ENCODE measurements at places on chromosomes 7 and 10.

DNA sequence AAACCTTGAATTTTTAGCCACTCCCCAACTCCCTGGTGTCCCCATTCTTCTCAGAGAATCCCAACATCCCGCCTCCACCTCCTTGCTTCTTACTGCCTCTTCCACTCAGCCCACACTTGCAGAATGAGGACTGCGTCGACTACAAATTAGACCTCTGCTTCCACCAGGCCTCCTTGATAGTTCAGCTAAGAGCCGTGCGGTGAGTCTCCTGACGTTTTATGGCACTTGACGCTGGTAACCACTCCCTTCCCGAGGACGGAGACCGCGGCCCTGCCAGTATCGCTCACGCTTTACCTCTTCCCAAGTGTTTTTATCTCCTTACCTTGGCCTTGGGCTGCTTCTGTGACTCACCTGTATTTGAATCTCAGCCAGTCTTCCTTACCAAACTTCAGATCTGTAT lies 31.1 kb downstream of the RBM17 start:
- no peak for DNase-seq

DNA sequence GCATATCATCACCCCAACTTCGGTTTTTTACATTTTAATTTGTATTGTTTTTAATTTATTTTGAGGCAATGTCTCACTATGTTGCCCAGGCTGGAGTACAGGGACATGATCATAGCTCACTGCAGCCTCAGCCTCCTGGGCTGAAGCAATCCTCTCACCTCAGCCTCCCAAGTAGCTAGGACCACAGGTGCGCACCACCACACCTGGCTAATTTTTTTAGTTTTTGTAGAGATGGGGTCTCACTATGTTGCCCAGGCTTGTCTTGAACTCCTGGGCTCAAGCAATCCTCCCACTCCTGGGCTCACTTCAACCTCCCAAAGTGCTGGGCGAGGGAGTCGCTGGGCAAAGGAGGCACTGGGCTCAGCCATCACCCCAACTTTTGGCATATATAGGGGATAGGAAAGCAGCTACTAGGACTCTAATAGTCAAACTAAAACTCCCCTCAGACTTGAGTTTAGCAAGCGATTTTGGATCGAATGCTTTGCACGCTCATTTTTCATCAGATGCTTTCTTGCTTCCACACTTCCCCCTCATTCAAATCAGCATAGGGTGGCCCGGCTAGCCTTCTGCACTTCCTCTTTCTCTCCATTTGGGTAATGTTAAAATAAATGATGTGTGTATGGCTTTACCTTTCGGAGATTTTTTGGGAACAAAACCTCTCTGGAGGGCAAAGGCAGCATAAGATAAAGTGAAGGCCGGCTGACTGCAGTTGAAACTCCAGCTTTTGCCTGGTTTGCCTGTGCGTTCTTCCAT lies 20.8 kb upstream of the NMT2 start:
- no peak for DNase-seq

DNA sequence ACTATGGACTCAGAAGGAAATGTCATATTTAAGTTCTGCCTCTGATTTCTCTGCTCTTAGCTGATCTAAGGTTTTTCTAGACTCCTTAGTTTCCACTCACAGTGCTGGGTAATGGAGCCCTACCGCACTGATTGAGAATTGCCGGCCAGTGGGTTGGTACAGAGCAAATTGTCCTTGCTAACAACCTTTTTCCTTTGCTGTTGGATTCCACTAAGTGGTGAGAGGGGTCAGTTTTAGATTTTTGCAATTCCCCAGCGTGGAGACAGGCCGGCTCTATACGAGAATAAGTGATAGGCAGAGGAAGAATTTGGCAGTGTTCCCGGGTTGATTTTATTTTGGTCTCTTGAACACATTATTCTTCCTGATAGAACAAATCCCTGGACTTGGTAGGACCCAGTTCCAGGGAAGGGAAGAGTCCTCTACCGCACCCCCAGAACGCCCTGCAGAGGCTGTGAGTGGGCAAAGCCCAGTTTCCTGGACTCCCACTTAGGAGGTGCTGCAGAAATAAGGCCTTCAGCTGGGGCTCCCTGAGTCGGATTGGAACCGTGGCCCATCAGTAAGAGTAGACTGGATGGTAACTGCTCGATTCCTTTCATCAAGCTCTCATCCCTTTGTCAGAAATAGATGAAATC lies 3.0 kb upstream of the NRP1 start:
- no peak for DNase-seq

GRCh38 chr10:391305-391704 lies 256.1 kb downstream of the ZMYND11 start:
- DNase-seq, result no peak

GRCh38 chr7:137316648-137317353 lies 26.7 kb downstream of the PTN start:
- DNase-seq, result no peak

DNA sequence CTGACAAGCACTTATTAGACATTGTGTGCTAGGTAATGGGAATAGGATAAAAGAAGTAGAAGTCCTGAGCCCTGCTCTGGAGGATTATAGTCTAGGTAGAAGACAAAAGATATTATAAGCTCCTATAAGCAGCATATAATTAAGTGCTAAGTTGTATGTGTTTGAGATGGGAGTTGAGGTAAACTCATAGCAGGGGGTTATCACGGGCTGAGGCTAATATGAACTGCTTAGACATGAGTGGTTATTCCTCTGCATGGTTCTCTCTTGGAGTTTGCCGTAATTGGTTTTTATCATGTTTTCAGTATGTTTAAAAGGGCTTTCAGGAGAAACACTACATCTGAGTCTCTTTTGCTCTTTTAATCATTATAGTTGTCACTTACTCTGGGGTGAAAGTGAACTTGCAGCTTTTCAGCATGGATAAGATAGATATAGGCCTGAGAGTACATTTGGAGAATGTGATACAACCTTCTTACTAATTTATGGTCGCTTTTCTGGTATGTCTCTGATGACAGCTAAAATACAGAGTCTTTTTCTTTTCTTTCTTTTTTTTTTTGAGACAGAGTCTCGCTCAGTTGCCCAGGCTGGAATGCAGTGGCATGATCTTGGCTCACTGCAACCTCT lies 39.0 kb downstream of the SMNDC1 start:
- no peak for DNase-seq
